ENCODE measurements at places on chromosomes 2 and 18.

- DNase-seq = no peak
These were observed 230.2 kb upstream of the ZC3H15 start for GRCh38 chr2:186255823-186256222.

- peak; percentile 77 for DNase-seq
These were observed 50.4 kb upstream of the CTIF start for GRCh38 chr18:48488388-48488850.

- DNase-seq = no peak
These were observed 6.8 kb upstream of the COLEC11 start for GRCh38 chr2:3588084-3588483.

DNA sequence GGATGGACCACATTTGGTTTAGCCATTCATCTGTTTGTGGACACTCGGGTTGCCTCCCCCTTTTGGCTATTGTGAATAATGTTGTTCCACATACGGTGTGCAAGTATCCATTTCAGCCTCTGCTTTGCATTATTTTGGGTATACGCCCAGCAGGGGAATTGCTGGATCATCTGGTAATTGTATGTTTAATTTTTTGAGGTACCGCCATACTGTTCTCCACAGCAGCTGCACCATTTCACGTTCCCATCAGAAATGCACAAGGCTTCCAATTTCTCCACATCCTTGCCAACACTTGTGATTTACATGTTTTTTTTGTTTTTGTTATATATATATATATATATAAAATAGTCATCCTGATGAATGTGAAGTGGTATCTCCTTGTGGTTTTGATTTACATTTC is 54.6 kb upstream of the TWIST2 start:
- DNase-seq = no peak

GRCh38 chr2:239339726-239340601 is 60.9 kb downstream of the HDAC4 start:
- DNase-seq = no peak

DNA sequence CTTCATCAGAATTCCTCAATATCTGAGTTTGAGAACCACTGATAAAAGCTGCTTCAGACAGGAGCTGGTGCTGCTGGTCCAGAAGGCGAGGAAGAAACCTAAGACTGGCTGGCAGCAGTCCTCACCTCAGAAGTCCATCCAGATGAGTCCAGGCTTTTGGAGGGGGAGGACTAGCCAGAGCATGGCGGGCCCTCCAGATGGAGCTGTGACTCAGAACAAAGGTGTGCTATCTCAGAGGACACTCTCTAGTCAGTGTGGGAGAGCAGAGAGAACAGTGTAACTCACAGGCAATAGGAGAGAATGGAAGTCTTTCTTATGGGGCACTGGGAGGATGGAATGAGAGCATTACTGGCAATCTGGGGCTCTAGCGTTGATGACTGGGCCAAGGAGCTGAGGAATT is 191.4 kb downstream of the NYAP2 start:
- DNase-seq = no peak

GRCh38 chr2:8644605-8645175 is 37.2 kb upstream of the ID2 start:
- DNase-seq = no peak

DNA sequence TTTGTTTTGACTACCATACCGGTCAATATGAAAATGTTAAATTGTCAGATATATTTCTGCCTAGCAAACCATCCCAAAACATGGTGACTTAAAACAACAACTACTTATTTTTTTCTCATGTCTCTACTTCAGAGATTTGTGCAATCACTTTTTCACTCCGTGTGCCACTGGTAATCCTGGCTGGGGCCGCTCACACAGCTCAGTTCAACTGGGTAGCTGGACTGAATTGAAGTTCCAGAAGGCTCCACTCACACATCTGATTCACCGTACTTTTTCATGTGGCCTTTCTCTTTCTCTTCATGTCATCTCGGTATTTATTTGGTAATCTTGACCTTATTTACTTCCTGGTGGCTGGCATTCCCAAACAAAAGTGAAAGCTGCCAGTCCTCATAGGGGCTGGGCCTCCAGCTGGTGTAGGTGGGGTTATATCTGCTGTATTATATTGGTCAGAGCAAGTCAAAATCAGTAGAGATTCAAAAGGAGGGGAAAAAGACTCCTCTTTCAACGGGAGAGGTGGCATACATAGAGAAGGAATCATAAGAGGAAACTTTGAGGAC is 513.9 kb upstream of the NXPH2 start:
- DNase-seq = no peak

- DNase-seq = no peak
These were observed 9.5 kb downstream of the TMEM237 start for GRCh38 chr2:201633661-201634249.

DNA sequence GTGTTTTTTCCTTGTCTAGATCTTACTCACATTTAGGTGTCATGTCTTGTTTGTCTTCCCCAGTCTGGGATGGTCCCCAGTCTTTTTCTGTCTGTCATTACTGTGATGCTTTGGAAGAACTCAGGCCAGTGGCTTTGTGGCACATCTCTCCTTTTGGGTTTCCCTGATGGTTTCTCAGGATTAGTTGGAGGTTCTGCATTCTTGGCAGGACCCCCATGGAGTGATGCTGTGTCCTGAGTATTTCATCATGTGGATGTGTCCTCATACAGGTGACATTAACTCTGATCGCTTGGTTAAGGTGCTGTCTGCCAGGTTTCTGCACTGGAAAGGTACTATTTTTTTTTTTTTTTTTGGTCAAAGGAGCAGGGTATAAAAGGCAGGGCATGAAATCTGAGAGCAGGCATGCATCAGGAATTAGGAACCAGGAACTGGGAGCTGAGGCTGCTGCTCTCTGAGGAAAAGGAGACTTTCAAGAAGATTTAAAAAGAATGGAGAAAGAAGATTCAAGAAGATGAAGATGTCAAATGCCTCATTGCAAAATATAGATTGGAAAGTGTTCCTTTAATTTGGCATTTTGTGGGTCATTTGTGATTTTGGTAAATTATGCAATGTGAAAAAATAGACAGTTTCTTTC is 85.3 kb downstream of the NUP35 start:
- DNase-seq = no peak

Measured in GM03348 (cell line).